AG08396 (cell line): ENCODE measurements at places on chromosomes 7 and 10.

DNA sequence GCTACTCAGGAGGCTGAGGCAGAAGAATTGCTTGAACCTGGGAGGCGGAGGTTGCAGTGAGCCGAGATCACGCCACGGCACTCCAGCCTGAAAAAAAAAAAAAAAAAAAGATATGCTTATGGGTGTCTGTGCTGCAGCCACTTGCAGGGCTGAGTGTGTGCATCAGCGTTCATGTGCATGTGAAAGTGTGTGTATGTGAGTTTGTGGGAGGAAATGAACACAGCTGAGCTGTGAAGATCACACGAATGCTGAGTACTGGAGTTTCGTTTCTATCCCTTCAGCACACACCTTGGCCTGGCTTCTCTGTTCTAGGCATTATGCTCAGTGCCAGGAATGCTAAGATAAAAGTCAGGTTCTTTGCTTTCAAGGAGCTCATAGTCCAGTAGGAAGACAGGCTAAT, 12.0 kb upstream of the SVOPL start:
- DNase-seq = no peak

DNA sequence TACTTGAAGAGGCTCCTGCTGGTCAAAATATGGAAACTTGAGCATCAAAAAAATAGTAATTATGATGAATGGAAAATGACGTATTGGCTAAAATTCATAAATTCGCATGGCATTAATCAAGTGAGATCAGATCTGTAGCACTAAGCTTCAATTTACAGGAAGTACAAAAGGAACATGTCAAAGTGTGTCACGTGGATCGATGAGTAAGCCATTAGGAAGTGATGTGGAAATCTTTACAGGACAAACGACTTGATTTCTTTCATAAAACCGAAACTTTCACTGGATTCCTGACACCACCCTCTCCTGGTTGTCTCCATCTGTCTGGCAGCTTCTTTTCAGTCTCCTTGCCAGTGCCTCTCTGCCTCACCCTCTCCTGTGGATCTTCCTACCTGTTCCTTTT, 25.8 kb downstream of the AKR1C8 start:
- DNase-seq = no peak

DNA sequence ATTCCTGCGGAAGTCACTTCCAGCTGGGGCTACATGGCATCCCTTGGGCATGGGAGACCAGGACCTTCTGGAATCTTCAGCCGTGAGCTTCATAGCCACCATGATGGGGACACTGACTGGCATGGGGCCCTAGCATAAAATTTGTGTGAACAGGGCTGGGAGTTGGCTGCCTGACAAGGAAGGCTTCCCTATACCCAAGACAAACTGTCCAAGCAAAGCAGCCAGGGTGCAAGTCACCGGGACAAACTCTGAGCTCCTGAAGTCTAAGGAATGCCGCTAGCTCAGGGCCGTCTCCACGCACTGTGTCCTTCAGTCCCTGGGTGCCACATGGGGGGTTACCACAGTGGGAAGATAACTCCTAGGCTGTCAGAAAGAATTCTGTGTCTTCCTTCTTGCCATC, 627.4 kb downstream of the CALN1 start:
- no peak for DNase-seq

- no peak for DNase-seq
These were observed 12.1 kb downstream of the BRAT1 start for GRCh38 chr7:2542916-2543871.

GRCh38 chr7:16271355-16271915, 149.9 kb downstream of the CRPPA start:
- DNase-seq = no peak

- DNase-seq = peak; percentile 66
These were observed 1.5 kb downstream of the TRIL start for GRCh38 chr7:28956608-28957063.

DNA sequence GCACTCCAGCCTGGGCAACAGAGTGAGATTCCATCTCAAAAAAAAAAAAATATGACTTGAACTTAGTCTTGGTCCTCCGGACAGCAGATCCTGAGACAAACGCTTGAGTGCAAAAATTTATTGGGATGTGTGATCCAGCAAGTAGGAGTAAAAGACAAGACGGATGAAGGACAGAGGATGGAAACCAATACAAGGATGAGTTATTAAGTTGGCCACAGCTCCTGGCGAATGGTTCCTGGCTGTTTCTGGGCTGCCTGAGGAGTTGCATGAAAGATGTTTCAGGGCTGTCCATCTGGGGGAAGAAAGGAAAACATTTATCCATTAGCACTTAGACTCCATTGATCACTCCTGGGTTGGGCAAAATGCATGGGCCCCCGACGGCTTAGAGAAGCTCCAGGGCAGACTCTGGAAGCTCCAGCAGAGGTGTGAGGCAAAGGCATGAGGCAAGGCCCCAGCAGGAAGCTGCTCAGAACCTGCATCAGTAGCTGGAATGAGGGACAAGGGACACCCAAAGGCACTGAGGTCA, 98.3 kb upstream of the ZNF438 start:
- no peak for DNase-seq

DNA sequence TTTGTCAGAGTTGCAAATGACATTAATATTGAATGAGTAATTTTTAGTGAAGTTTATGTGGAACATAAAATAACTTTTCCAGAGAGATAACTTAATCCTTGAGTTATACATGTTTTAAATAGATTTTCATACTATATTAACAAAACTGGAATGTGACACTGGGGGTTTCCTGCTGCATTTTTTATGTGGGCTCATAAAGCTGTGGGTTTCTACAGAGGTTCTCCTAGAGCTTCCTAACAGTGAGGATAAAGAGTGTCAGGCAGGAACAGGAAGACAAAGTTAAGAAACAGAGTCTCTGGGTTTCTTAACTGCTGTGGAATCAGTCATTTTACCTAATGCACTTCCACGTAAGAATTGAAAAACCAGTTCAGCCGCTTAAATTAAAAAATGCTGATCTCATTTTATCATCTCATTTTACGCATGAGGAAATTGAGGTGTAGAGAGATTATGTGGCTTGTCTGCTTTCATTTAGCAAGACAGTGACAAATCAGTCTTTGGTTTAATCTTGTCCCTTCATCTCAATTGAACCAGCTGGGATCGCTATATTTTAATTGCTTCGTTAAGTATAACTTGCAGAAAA, 5.0 kb downstream of the CD36 start:
- no peak for DNase-seq

- DNase-seq = no peak
These were observed 639 bp upstream of the TFAM start for GRCh38 chr10:58384544-58384998.

DNA sequence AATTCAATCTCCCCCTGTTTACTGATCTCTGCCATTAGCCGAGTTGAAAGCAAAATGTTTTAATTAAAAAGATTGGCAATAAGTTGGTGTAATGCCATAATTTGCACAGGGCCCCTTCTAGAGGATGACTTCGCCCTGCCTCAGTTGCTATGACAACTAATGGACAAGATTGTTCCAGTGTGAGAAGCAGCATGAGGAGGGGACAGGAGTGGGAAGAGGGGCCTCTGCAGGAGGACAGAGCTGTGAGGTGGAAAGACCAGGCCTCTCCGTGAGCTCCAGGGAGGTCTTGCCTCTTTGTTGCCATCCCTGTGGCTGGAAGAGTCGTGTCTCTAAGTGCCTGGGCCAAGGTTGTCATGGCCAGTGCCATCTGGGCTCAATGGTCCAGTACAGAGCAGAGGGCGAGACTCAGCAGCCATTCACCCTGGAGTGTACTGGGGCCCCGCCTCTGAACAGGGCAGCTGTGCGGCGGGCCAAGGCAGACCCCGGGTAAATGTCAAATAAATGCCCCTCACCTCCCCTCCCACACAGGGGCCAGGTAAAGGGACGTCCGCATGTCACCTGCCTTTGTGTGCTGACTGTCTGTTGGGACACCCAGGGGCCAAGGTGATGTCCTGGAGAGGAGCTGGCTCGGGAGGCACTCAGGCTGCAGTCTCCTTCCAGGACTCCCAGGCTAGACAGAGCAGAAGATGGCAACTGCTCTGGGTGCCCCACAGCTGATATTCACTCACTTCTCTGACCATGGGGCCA, 97.0 kb upstream of the RET start:
- DNase-seq = no peak

GRCh38 chr10:101558671-101559595, 29.1 kb downstream of the POLL start:
- no peak for DNase-seq

- peak; percentile 94 for DNase-seq
These were observed 672 bp downstream of the LCOR start for GRCh38 chr10:96832721-96833219.

DNA sequence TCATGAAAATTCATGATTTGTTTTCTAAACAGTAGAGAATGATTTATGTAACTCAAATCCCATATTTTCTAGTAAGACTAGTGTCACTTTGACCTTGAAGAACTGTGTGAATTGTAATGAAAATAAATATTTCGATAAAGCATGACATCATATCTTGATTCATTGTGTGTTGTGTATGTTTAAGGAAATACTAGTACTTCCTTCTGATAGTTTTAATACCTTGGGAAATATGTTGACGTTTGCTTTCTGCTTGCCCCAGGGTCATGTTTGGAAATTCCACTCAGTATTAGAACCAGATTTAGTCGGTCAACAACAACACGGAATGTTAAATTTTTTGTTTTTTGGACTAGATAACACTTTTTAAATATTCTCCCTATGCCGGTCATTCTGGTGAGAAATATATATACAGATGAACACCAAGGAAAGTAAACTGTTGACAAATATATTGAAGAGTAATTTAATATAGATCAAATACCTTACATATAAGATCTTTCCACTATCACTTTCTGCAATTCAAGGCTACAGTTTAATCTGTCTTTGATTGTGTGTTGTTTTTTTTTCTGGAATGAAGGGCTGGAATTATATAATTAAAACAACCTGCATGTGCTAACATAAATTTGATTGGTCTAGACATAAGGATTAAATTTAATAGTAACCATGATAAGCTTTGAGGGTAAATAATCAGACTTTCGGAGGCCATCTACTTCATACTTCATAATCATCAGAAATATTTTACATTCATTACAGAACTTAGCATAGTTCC, 126.2 kb downstream of the MDFIC start:
- DNase-seq = peak; percentile 7

DNA sequence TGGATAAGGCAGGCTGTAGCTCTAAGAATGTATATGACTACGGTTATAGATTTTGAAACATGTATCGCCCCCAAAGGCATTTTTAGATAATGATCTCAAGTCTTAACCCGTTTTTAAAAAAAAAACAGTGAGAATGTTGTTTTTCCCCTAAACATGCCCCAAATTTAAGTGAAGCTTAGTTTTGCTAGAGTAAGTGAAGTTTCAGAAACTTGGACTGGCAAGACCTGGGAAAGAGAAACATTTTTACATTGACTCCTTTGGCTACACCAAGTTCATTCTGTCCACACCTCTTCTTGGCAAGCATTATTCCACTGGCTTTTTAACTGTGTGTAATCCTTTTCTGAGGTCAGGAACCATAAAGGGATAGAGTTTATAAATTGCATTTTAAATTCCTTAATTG, 216.7 kb upstream of the CELF2 start:
- DNase-seq = no peak

DNA sequence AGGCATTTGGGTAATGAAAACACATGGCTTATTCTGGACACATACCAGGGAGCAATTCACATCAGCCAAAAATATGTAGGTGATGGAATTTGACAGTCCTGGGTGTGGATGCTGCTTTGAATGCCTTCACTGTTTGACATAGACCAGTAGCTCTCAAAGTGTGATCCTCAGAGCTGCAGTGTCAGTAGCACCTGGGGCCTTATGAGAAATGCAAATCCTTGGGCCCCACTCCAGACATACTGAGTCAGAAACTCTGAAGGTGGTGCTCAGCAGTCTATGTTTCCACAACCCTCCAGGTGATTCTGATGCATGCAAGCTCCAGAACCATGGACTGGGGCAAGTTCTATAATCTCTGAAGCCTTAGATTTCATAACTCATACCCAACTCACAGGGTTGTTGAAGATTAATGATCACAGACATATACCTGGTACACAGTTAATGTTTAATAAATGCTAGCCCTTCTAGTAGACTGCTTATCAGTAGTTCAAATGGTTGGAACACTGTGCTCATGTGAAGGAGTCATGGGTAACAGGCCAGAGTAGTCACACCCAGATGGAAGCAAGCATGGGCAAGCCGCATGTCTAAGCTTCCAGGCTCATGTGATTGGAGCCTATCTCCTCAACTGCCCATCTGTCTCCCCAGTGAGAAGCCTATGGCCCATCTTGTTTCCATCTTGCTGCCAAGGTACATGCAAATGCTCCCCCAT, 715.7 kb downstream of the GRID1 start:
- no peak for DNase-seq

DNA sequence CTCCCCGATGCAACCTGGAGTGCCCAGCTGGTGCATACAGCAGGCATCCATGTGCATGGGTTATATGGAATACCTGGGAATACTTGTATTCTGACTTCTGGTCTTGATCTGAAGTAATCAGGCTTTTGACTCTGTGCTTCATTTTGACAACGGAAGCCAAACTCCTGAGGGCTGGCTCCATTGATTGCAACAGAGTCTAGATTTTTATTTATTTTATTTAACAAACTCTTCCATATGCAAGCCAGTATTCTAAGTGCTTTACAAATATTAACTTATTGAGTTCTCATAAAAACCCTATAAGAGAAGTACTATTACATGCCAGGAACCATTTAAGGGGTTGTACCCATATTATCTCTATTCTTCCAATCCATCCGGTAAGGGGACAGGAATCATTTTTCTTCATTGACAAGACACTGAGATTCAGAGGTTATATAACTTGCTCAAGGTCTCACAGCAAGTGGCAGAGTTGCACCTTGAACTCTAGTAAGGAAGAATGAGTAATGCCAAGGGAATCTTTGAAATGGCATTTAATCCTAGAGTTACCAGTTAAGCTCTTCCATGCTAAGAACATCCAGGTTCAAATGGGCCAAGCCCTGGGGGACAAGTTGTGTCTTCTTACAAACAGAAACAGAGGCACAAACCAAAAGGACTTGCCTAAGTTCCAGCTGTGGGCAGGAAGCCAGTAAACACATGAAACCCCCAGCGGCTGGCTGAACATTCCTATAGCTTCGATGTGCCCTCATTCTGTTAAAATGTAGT, 241.0 kb downstream of the WDR11 start:
- no peak for DNase-seq

DNA sequence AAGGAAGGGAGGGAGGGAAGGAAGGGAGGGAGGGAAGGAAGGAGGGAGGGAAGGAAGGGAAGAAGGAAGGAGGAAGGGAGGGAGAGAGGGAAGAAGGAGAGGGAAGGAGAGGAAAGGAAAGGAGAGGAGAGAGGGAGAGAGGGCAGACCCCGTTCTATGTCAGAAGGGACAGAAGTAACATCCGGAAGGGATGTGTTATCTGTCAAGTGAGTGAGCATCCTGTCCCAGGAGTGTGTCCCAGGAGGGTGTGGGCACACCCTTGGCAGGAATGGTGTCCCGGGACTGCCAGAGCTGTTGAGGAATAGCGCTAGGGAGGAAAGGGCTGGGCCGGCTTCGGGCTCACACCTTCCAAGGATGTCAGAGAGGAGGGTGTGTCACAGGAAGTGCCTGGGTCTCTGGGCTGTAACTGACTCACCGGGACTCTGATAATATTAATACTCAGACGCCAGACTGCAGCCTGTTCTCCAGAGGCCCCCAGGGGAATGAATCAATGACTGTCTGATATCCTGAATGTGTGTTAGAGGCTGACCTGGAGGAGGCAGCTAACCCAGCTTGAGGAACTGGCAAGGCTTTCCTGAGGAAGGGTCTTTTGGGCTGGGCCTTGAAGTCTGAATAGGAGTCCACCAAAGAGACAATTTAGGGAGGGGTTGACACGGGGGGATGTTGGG, 125.6 kb upstream of the TNRC18 start:
- no peak for DNase-seq

- DNase-seq = no peak
These were observed 198.9 kb downstream of the REEP3 start for GRCh38 chr10:63720072-63720537.

GRCh38 chr7:37394158-37394557, 54.5 kb downstream of the ELMO1 start:
- no peak for DNase-seq

GRCh38 chr10:97736403-97736901, 476 bp upstream of the ZFYVE27 start:
- DNase-seq = no peak
